ENCODE measurements at places on chromosomes 11 and 22.
A peak's percentile ranks its signal among the peaks of the same experiment; 100 is the strongest.

DNA sequence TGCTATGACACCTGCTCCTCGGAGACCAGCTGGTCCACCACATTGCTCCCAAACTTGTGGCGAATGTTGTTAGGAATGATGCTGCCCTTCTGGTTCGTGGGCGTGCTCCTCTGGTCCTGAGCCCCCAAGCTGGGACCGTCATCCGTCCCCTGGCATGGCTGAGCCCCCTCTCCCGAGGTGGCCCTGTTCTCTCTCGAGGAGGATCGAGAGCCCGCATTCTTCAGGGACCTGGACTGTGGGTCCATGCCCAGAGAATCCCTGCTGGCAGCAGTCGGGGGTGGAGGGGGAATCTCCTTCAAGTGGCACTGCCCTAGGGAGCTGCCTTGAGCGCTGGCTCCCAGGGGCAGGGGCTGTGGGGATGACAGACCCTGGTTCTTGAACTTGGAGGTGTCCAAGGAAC is 17.4 kb downstream of the TST start:
- DNase-seq = peak; percentile 12

DNA sequence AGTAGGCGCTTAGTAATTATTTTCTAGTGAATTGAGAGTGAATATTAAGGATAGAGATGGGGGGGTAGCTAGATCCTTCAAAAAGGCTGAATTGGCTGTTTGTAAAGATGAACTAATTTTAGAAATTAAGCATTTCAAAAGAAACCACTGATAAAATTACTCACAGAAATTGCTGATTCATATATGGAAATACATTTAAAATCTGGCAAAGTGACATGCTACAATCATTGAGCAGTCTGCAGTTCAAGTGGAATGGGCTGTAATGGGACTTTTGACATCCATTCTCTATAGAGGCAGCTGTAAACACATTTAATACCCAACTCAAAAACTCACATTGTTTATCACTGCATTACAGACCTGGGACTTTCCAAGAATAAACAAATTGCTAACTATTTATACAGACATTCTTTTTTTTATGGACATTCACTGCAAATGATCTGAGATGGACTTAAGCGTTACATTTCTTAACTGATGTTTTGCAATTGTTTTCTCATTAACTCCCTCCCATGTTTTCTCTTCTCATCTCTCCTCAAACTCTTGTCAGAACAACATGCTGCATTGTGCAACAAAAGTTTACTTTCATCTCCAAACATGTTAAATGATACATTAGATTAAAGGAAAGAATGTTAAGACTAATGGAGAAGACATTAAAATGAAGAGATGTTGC is 42.1 kb upstream of the MMP7 start:
- DNase-seq = no peak

- DNase-seq = no peak
Observed at GRCh38 chr11:105754716-105755115, 144.8 kb downstream of the GRIA4 start.

DNA sequence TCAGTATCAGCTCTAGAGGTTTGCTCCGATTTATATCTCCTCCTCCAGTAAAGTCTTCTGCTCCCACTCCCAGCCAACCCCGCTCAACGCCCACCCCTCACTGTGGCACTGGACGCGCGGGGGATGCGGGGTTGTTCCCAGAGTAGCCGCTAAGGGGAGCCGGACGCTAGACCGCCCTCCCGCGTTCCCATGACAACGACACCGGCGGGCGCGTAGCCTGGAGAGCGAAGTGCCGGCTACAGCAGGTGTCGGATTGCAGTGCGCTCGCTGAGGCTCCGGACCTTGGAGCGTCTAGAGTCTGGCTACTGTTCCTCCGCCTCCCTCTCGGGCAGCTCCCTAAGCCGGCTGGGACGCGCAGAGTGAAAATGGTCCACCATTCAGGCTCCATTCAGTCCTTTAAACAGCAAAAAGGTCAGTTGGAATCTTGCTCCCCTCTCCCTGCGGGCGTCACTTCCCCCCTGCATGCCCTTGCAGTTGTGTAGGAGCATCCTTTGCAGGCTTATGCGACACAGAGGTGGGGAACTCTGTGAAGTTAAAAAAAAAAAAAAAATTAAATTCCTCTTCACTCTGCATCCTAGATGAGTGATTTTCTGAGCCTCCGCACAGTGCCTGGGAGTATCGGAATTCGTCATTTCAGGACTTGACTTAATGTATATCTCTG is at the start of gene ANO3:
Gene ANO3, plus strand, starts transcription at position 220 of the 661 bp plus-strand sequence. Its CDS starts 146 bp downstream, at position 366.
- DNase-seq = peak; percentile 91

DNA sequence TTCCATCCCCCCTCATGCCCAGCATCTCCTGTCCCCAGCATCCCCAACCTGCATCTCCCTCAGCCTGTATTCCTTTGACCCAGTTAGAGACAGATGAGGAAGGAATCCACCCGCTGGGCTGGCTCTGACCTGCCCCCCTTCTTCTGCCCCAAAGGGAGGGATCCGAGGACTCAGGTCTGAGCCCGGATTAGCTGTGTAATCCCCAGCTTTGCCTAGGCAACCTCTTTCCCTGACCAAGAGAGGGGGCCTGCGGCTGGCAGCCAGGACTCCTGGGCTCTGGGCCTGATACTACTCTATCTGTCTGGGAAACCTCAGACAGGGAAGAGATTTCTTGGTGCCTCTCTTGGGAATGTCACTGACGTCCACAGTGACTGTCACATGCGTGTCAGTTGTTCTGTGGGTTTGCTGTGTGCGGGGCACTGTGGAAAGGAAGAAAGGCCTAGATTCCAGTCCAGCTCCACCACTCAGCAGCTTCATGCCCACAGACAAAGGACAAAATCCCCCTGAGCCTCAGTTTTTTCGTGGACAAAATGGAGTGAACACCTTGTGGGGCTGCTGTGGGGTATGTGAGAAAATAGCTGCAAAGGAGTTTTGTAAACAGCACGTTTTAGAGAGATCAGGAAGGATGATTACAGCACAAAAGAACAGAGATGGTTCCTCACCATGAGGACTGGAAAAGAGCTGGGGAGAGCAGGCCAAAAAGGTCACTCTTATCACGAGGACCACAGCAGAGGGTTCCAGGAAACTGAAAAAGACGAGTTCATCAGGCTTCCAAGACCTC is 1.3 kb upstream of the NDUFV1 start:
- no peak for DNase-seq

GRCh38 chr22:37077802-37078448 is 26.4 kb downstream of the KCTD17 start:
- DNase-seq = peak; percentile 79

DNA sequence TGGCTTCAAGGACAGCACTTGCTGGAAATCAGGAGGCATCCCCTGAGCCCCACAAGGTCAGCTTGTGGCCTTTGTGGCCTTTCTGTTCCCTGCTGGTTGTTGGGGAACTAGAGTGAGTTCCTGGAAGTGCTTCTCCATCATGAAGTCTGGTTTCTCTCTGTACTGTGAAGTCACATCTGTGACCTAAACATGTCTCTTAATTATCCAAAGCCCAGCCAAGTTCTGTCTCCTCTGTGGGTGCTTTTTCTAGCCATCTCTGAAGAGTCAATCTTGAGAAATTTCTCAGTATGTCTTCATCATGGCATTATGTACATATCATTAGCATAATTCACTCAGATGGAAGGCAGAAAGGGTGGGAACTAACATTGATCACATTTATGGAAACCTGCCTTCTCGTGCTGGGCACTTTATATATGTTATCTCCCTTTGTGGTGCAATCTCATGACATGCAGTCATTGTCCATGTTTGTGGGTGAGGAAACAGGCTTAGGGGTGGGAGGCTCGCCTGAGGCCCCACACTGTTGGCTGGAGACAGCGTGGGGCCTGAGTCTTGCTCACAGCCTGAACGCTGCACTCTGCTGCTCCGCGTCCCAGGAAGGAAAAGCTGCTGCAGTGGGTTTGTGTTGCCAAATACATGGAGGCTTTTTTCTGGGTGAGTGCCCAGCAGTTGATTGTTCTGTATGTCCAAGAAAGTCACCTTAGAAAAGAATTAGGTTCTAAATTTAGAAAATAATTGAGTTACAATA is 24.6 kb downstream of the IGHMBP2 start:
- no peak for DNase-seq

GRCh38 chr11:112583261-112583893 is 322.7 kb upstream of the PLET1 start:
- DNase-seq = no peak

DNA sequence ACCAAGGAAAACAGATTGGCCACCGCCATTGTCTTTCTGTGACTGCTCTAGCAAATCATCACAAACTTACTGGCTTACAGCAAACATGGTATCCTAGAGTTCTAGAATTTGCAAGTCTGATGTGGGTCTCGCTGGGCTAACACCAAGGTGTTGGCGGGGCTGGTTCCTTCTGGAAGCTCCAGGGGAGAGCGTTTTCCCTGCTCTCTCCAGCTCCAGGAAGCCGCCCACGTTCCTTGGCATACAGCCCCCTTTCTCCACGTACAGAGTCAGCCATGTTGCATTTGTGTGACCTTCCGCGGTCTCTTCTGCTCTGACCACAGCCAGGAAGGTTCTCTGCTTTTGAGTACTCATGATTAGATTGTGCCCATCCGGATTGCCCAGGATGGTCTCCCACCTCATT is 27.5 kb downstream of the TBC1D22A start:
- no peak for DNase-seq

DNA sequence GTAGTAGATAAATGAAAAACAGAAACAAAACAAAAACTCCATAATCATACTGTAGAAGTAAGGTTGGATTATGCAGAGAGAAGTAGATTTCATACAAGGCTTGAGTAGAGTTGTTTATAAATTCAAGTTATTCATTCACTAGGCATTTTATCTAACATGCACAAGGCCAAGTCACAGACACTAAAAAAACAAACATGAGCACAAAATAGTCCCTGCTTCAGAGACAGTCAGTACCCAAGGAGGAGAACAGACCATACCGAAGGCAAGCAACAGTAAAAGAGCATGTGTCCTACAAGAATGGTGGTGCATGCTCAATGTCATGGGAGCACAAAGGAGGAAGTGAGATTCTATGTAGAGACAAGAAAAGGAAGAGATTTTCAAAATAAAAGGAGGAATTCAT is 796.5 kb upstream of the LRRC4C start:
- DNase-seq = no peak

GRCh38 chr11:76792505-76793264 is 9.5 kb downstream of the TSKU start:
- no peak for DNase-seq

- DNase-seq = no peak
Observed at GRCh38 chr11:19980957-19981669, 179.2 kb downstream of the DBX1 start.

- no peak for DNase-seq
Observed at GRCh38 chr11:109155291-109155690, 266.7 kb upstream of the C11orf87 start.

DNA sequence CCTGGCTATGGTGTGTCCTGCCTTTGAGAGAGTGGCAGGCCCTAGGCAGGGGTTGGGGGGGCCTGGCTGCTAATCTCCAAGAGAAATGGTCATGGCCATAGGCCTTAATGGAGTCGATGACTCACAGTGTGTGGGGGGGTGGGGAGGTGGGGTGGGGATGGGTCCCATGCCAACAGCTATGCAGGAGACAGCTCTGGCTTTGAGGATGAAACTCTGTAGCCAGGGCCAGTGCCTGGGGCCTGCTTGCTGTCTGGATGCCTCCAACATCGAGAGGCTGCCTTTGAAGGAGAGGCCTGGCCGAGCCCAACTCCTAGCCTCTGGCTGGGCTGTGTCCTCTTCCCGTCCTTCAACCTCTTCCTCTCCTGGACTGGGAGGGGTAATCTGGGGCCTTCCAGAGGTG is 23.9 kb upstream of the TSPAN18 start:
- no peak for DNase-seq

- DNase-seq = no peak
Observed at GRCh38 chr11:100981196-100981824, 148.3 kb downstream of the PGR start.

- DNase-seq = no peak
Observed at GRCh38 chr11:94858012-94858705, 90.0 kb downstream of the AMOTL1 start.

GRCh38 chr11:126421271-126421671 is 65.8 kb downstream of the ST3GAL4 start:
- DNase-seq = no peak

GRCh38 chr11:8649361-8649760 is 33.1 kb downstream of the TRIM66 start:
- no peak for DNase-seq

DNA sequence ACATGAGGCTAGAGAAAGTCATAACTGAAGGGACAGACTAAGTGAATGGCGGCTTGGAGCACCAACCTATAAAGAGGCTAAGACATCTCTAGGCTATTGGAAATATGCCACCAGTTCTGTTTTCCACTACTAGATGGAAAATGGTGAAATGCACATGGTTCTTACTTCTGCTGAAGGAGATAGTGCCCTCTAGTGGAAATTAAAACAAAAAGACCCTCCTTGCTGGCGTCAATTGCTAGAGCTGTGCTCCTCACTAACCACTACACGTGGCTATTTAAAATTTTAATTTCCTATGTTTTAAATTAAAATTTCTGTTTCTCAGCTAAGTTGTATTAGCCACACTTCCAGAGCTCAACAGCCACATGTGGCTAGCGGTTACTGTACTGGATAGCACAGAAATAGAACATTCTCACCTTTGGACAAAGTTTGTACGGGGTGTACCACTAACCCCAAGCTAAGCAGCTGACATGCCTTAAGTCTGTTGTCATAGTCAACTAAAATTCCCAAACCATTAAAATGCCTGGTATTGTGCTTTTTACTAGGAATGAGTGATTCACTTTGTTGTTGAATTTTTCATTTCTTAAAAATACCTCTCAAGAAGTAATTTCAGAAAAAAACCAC is 34.1 kb upstream of the CALCA start:
- DNase-seq = no peak

DNA sequence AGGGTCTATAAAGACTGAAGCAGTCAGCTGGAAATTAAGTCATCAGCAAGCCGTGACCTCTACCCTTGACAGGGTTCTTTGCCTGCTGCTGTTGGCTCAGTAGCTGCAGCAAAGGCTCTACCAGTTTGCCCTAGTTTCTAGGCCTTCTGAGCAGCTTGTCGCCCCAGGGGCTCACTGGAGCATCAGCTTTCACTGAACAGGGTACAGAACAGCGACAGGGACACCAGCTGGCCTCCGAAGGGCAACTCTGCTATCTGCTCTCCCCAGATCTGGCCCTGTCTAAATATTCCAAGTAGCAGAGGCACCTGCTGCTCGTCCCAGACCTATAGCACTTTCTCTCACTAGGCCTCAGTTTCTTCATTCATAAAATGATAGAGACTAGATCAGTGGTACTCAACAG is 42.4 kb downstream of the SMCO4 start:
- no peak for DNase-seq

- peak; percentile 58 for DNase-seq
Observed at GRCh38 chr11:16981651-16982194, 32.5 kb downstream of the PLEKHA7 start.

- peak; percentile 92 for DNase-seq
Observed at GRCh38 chr22:39170825-39171622, 18.5 kb upstream of the CBX7 start.

GRCh38 chr11:125431481-125431880 is 64.6 kb downstream of the FEZ1 start:
- no peak for DNase-seq

DNA sequence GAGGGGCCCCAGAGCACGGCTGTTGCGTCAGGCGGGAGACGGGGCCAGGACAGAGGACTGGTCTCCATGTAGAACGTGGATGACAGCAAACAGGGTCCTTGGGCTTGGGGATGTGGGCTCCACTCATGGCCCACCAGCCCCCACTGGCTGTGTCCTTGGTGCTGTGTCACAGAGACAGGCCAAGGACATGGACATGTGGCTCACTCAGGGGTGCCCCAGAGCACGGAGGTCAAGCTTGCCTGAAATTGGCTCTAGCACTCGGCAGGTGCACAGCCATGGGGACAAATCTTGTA is 14.4 kb downstream of the FADS2 start:
- DNase-seq = no peak

GRCh38 chr11:48055292-48056132 is 75.2 kb downstream of the PTPRJ start:
- DNase-seq = no peak
